ENCODE measurements at places on chromosomes 3 and 15.

- no peak for DNase-seq
Observed at GRCh38 chr3:102084006-102084405, 234.7 kb downstream of the NFKBIZ start.

GRCh38 chr15:64045774-64046420 is 388 bp downstream of the DAPK2 start:
- DNase-seq = no peak

- no peak for DNase-seq
Observed at GRCh38 chr3:64561325-64561843, 126.4 kb downstream of the ADAMTS9 start.

- no peak for DNase-seq
Observed at GRCh38 chr3:129793942-129794310, 99.6 kb downstream of the TMCC1 start.

- DNase-seq = no peak
Observed at GRCh38 chr15:59550530-59550929, 61.1 kb upstream of the GCNT3 start.

GRCh38 chr15:66924889-66925288 is 140.5 kb upstream of the SMAD3 start:
- DNase-seq = no peak

DNA sequence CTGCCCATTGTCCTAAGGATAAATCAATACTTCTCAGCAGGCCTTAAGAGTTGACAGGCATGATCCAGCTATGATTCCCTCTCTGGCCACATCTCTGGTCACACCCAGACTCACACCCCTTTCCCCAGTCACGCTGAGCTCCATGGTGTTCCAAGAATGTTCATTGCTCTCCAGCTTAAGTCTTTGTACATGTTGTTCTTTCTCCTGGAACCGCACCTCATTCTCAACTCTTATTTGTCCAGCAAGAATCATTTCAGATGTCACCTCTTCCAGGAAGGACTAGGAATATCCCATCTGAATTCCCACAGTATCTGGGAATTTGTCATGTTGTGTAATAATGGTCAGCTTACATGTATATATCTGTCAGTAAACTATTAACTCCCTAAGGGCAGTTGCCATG is 118.3 kb upstream of the GALNT15 start:
- DNase-seq = no peak

Measured in cerebellar nuclear complex (tissue), 1 donor.